ENCODE measurements at places on chromosomes 11 and 22.
A peak's percentile ranks its signal among the peaks of the same experiment; 100 is the strongest.

- no peak overlapping the region for H3K4me3 ChIP-seq
- H3K27ac ChIP-seq, result no peak overlapping the region
- no peaks in the 10 kb centered on the region for H3K4me1 ChIP-seq
- no peak for DNase-seq
- H3K36me3 ChIP-seq, result no peaks in the 10 kb centered on the region
Measured at GRCh38 chr11:30758946-30759504, 172.9 kb upstream of the MPPED2 start.

DNA sequence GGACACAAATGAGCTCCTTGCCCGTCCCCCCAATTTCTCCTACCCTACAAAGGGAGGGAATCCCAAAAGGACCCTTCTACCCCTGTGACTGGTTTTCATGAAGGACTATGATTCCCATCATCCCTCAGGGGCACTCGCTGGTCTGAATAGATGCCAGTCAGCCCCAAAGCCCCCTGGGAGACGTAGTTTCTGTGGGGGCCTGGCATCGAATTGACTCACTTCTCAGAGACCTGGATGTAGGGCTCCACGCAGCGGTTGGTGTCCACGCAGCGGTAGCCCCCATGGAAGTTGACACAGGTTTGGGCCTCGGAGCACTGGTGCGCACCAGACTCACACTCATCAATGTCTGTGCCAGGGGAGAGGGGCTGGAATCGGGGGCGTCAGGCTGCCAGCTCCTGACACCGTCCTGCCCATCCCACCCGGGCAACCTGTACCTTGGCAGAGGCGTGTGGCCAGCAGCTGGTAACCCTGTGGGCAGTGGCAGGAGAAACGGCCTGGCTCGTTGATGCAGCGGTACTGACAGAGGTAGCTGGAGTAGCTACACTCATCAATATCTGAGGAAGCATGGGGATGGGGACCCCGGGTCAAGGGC, 4.4 kb downstream of the EFEMP2 start:
- no peak overlapping the region for H3K4me3 ChIP-seq
- DNase-seq, result no peak
- peaks cover 4% of the 10 kb centered on the region for H3K4me1 ChIP-seq
- no peak overlapping the region for H3K27ac ChIP-seq
- peaks cover 15% of the 10 kb centered on the region for H3K36me3 ChIP-seq

DNA sequence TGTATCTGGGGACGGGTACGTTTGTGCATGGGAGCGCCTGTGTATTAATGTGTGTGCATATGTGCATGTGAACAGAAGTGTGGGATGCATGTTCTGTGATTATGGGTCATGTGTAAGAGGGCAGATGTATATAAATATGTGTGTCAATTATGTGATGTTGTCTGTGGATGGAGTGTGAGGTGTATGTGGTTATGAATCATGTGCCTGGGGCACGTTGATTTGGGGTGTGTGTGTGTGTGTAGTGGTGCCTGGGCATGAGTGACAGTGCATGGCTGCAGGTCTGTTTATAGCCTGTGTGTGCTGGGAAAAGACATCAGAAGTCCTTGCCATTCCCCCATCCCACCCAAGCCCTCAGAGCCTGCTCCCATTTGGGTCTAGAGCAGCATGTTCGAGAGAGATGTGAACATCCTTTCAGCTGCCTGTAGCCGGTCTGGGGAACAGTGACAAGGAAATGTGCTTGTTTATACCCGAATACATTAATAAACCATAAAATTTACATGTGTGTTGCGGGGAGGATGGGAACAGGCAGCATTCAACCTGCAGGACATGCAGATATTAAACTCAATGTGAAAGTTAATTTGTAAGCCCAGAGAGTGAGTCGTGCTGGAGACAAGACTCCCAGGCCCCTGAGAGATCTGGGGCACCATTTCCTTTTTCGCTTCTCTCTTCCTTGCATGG, 129.0 kb downstream of the NECTIN1 start:
- DNase-seq, result no peak
- no peaks in the 10 kb centered on the region for H3K36me3 ChIP-seq
- no peaks in the 10 kb centered on the region for H3K27me3 ChIP-seq

DNA sequence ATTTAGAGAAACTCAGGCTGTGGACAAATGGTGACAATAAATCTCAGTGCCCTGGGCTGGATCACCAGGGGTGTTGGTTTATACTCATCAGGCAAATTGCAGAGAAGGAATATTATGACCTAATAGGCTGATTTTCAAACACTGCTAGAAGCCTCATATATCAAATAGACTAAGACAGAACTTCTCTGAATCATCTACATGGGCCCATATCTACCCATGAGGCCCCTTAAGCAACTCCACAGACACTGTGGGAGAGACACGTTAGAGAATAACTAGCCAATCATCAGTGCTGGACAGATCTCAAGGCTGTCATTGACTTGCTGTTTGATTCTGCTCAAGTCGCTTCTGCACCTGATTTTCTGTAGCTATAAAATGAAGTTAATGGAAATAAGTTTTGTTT, 545.8 kb downstream of the SOX6 start:
- no peaks in the 10 kb centered on the region for H3K36me3 ChIP-seq
- no peaks in the 10 kb centered on the region for H3K27me3 ChIP-seq
- no peak overlapping the region for H3K27ac ChIP-seq
- DNase-seq, result no peak
- peaks cover 13% of the 10 kb centered on the region for H3K4me1 ChIP-seq

- no peaks in the 10 kb centered on the region for H3K36me3 ChIP-seq
- no peak overlapping the region for H3K4me3 ChIP-seq
- H3K27me3 ChIP-seq, result peaks cover 5% of the 10 kb centered on the region
- H3K4me1 ChIP-seq, result no peaks in the 10 kb centered on the region
- DNase-seq, result no peak
Measured at GRCh38 chr11:42802201-42802899, 509.4 kb upstream of the API5 start.

DNA sequence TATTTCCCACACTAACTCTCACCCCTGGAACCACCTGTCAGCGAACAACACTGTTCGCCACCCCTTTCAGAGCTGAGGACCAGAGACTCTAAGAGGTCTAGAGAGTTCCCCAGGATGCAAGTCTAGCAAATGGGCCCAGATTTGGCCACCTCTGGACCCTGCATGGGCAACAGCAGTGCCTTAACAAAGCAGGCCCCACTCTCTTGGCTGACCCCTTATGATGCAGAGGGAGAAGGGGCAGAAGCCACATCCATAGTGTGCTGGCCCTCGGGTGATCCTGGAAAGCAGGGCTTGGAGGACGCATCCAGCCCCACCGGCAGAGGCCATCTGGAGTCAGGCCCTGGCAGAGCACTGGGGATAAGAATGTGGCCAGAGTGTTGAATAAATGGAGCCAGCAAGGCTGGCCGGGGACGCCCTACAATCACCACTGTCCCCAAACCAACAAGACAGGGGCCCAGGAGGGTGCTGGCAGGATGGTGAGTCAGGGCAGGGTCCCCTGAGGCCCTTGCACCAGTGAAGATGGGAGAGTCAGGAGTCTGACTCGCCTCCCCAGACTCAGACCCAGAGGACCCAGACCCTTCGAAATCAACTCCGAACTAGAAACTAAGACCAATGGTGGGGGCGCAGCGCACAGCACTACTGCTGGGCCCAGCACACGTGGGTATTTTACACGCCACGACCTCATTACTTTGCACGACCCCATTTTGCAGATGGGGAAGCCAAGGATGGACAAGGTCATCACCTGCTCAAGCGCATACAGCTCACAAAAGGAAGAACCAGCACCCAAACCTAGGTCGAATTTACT, 6.5 kb downstream of the CSNK1E start:
- H3K36me3 ChIP-seq, result peaks cover 46% of the 10 kb centered on the region
- no peak overlapping the region for H3K4me3 ChIP-seq
- H3K27ac ChIP-seq, result peak overlapping the region; percentile 20
- peaks cover 55% of the 10 kb centered on the region for H3K4me1 ChIP-seq
- no peak for DNase-seq

GRCh38 chr11:125451400-125452124, 44.5 kb downstream of the FEZ1 start:
- H3K36me3 ChIP-seq, result no peaks in the 10 kb centered on the region
- no peak overlapping the region for H3K27ac ChIP-seq
- H3K4me1 ChIP-seq, result no peaks in the 10 kb centered on the region
- DNase-seq, result no peak
- no peaks in the 10 kb centered on the region for H3K27me3 ChIP-seq

DNA sequence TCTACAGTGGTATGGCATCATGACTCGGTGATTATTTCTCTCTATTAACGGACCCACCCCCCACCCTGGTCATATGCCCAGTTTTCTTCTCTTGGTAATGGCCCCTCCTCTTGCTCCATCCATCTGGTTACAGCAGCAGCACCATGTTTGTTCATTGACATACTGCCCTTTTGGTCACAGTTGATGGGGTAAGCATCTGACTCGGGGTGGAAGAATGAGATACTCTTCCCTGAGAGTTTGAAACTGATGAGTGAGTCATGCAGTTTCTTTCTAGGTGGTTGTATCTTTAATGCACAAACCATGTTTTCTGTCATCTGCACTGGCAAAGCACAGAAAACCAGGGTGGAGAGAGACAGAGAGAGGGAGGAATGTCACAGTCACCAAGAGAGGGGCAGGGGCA, 126.0 kb downstream of the SYN3 start:
- no peak overlapping the region for H3K27ac ChIP-seq
- H3K4me1 ChIP-seq, result no peaks in the 10 kb centered on the region
- no peaks in the 10 kb centered on the region for H3K36me3 ChIP-seq
- H3K27me3 ChIP-seq, result peaks cover 48% of the 10 kb centered on the region
- H3K4me3 ChIP-seq, result no peak overlapping the region

DNA sequence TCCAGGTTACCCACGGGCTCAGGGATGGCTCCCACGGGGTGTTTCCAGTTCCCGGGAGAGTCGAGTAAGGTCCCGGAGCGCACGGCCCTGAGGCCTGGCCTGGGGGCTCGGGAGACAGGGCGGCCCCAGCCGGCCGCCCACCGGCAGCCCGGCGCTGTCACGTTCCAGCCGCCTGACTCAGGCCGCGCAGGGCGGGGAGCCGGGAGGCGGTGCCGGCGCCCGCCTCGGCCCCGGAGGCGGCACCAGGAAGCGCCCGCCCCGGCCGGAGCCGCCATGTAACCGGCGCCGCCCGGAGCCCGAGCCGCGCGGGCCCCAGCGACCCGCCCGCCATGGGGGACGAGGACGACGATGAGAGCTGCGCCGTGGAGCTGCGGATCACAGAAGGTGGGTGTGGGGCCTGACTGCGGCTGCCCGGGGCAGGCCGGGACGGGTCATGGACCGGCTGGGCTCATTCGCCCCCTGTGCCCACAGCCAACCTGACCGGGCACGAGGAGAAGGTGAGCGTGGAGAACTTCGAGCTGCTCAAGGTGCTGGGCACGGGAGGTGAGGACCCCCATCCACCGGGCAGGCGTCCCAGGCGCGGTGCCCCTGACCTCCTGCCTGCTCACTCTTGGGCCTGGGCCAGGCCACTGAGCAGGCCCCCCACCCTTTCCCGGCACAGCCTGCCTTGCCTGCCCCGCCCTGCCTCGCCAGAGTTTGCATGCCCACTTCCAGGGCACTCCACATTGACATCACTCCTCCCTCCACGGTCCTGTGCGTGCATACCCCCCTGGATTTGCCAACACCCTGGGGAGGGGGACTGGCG, at the start of gene RPS6KA4:
Gene RPS6KA4, plus strand, starts transcription at position 256 of the 805 bp plus-strand sequence. Its CDS starts 74 bp downstream, at position 330.
- H3K4me1 ChIP-seq, result peaks cover 42% of the 10 kb centered on the region
- H3K27ac ChIP-seq, result peak within 1 kb of the TSS; percentile 59
- H3K4me3 ChIP-seq, result peak within 1 kb of the TSS; percentile 91
- peak; percentile 54 for DNase-seq
- no peaks in the 10 kb centered on the region for H3K27me3 ChIP-seq
- H3K36me3 ChIP-seq, result peaks cover 18% of the 10 kb centered on the region

- no peaks in the 10 kb centered on the region for H3K36me3 ChIP-seq
- H3K4me3 ChIP-seq, result no peak overlapping the region
- no peaks in the 10 kb centered on the region for H3K27me3 ChIP-seq
- H3K4me1 ChIP-seq, result no peaks in the 10 kb centered on the region
- no peak overlapping the region for H3K27ac ChIP-seq
- DNase-seq, result no peak
Measured at GRCh38 chr22:35393116-35394010, 6.6 kb upstream of the MCM5 start.

- H3K27me3 ChIP-seq, result no peaks in the 10 kb centered on the region
- peaks cover 15% of the 10 kb centered on the region for H3K4me1 ChIP-seq
- H3K4me3 ChIP-seq, result no peak overlapping the region
- H3K36me3 ChIP-seq, result no peaks in the 10 kb centered on the region
- no peak for DNase-seq
Measured at GRCh38 chr11:34851916-34852315, 64.3 kb downstream of the APIP start.

GRCh38 chr11:73260127-73260457, 12.0 kb upstream of the P2RY6 start:
- peak overlapping the region; percentile 96 for H3K27ac ChIP-seq
- H3K4me3 ChIP-seq, result no peak overlapping the region
- peaks cover 65% of the 10 kb centered on the region for H3K4me1 ChIP-seq

DNA sequence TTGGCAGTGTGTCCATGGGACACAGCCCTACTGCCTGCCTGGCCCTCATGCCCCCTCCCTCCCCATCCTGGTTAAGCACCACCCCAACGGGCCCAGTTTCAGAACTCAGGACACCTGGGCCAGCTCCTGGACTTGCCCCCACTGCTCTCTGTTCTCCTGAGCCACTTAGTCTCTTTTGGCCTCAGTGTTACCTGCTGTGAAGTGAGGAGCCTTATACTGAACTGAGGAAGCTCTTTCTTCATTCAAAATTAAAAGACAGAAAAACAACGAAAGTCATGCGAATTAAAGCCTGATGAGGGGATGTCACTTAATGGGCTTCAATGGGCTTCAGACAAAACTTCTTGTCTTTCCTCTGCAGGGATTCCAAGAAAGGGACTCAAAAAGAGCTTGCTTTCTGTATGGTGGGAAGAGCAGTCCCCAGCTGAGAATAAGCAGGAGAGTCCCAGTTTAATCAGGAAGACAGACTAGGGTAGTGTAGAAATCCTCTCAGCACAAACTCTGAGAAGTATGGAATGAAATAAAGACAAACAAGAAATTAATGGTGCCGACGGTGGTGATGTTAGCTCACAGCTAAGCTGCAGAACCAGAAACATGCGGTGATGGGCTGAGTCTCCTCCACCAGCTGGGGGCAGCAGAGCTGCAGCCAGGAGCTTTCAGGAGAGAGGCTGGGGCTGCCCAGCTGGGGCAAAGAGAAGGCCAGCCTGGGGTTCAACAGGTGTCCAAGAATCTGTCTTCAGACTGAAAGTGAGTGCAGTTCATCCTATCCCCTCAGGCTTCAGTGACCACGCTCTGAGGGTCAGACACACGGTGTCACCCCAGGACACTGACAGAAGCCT, 101.0 kb downstream of the GGTLC2 start:
- H3K27ac ChIP-seq, result no peak overlapping the region
- H3K27me3 ChIP-seq, result peaks cover 42% of the 10 kb centered on the region
- no peaks in the 10 kb centered on the region for H3K4me1 ChIP-seq
- peak; percentile 3 for DNase-seq

DNA sequence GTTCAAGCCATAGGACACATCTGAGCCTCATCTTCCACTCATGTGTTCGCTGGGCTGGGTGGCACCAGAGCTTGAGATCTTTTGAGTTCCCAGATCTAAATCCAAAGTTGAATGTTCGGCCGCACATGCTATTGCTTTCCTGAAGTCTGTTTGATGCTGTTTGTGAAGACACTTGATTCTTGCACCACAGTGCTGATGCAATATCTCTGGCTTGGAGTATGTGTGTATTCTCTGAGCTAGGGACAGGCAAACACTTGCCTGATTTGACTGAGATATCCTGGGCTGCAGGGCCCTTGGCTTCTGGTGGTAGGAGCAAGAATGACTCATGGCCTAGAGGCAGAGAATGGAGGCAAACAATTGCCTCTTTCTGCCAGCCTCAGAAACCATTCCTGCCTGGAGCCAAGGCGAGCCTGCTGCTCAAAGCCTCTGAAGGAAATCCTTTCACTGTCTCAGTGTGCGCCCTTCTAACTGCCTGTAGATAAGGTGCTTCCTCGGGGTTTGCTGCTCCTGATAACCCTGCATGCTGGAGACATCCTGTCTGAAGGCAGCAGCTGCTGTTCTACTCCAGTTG, 73.0 kb downstream of the CYB5R2 start:
- no peaks in the 10 kb centered on the region for H3K36me3 ChIP-seq
- no peaks in the 10 kb centered on the region for H3K27me3 ChIP-seq
- peaks cover 91% of the 10 kb centered on the region for H3K4me1 ChIP-seq
